Stimulated activated CD8-positive, alpha-beta memory T cell treated with anti-CD3 and anti-CD28 coated beads, Interleukin-7, amount 100 ng/mL, for 1 hour (primary cell): ENCODE measurements at places on chromosomes 1 and 21.

DNA sequence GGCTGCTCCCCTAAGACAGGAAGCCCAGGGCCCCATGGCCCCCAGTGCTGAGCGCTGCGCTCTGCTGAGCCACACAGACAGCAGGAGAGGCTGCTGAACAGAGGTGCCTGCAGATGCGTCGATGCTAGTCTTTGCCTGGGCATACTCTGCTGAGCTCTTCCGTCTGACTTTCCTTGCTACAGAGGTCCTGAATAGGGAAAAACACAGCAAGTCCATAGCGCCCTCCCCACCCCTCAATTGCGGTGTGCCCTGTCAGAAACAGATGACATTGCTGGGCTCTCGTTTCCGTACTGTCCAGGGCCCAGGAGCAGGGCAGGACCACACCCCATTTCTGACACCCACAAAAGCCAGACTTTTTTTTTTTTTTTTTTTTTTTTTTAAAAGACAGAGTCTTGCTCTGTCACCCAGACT lies 252.5 kb downstream of the SDCCAG8 start:
- no peak for DNase-seq

- no peak for DNase-seq
These were observed 310.6 kb downstream of the DISC1 start for GRCh38 chr1:231936983-231937775.

GRCh38 chr1:64848136-64848535 lies 103.3 kb downstream of the RAVER2 start:
- DNase-seq: no peak

DNA sequence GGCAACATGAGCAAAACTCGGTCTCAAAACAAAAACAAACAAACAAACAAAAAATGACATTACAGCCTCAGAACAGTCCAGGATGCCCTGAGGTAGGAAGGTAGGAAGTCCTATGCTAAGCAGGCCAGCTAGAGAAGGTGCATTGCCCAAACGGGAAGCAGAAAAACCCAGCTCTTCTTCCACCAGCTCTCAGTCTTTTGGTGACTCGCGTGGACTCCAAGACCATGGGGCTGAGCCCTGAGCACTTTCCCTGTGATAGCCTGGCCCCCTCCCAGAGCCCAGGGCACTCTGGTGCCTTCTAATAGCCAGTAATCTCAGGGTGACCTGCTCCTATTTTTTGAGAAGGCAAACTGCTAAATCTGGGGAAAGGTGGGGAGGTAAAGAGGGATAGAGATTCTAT lies 16.1 kb downstream of the PHLDA3 start:
- DNase-seq: no peak

GRCh38 chr1:15148004-15148403 lies 5.5 kb upstream of the TMEM51 start:
- no peak for DNase-seq

- DNase-seq: no peak
These were observed 45.5 kb downstream of the GNG12 start for GRCh38 chr1:67787746-67788145.

DNA sequence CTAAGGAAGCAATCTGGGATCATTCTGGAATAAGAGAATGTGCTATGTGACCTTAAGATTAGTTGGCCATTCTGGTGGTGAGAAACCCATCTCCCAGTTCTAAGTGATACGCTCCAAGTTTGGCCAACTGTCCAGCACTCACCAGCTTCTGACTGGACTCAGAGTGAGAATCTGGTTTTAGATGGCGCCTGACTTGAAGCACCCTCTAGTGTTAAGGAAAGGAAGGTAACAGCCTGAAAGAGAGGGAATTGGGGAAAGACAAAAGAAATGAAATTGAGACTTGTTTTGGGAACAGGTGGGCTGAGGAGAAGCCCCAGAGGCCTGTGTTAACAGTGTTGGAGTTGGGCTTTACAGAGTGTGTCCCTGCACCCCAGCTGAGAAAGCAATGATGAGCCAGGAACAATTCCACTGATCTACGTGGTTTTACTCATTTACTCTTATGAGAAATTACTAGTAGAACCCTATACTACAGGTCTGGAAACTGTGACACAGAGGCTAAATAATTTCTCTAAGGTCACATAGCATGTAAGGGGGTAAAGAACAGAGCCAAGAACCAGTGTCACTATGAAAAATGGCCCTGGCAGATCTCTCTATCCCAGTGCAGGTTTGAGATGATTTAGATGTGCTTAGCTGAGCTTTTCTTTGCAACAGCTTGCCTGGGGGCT lies 9.3 kb upstream of the FCAMR start:
- no peak for DNase-seq

GRCh38 chr21:29164323-29164942 lies 34.0 kb downstream of the MAP3K7CL start:
- DNase-seq: no peak

GRCh38 chr21:41246808-41247207 lies 69.8 kb upstream of the FAM3B start:
- DNase-seq: no peak

- DNase-seq: no peak
These were observed 366.4 kb upstream of the CXADR start for GRCh38 chr21:17146426-17146825.

GRCh38 chr1:21520899-21521716 lies 11.9 kb downstream of the ALPL start:
- no peak for DNase-seq

DNA sequence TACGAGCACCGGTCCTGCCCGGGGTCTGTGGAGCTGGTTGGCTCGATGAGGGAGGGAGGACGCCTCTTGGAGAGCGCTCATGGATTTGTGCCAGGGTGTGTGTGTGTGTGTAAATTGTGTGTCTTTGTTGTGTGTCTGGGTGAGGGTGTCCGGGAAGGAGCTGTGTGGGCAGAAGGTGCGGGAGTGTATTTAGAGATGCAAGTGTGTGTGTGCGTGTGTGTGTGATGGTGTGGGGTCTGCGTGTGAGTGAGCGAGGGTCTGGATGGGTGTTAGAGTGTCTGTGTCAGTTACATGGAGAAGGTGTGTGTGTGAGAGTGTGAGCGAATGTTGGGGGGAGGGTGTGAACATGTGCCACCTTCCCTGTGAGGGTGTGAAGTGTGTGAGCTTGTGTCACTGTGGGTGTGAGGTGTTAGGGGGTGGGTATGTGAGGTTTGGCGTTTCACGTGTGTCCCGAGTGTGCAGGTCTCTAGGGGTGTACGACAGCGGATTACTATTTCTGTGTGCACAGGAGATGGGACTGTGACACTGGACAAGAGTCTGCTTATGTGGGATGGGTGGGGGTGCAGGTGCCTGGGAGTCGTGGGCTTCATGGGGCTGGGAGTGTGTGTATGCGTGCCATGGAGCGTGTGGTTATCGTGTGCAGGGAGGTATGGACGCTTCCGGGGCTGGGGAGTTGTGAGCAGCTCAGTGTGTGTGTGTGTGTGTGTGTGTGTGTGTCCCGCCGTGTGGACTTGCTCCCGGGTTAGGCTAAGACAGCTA lies 880 bp downstream of the IGSF21 start:
- no peak for DNase-seq

GRCh38 chr1:47219590-47220220 lies 12.3 kb downstream of the TAL1 start:
- no peak for DNase-seq

DNA sequence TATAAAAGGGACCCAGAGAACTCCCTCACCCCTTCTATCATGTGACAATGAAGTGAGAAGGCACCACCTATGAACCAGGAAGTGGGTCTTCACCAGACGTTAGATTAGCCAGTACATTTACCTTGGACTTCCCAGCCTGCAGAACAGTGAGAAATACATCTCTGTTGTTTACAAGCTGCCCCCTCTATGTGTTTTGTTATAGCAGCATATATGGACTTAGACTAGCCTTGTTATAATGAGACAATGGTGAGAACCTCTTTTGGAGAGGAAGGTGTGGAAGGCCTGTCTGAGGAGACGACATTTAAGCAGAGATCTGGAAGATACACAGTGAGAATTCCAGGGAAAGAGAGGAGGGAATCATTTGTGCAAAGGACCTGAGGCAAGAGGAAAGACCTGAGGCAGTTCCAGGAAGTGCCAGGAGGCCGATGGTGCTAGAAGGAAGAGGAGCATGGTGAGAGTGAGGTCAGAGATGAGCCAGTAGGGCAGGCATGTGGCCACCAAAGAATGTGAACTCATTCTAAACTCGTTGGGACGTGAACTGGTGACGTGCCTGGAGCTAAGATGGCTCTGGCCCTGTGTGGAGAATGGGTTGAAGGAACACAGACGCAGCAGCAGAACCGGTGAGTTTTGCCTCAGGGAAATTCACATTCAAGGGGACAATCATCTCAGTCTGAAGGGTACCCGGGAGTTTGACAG lies 98.9 kb upstream of the IRF2BP2 start:
- no peak for DNase-seq

DNA sequence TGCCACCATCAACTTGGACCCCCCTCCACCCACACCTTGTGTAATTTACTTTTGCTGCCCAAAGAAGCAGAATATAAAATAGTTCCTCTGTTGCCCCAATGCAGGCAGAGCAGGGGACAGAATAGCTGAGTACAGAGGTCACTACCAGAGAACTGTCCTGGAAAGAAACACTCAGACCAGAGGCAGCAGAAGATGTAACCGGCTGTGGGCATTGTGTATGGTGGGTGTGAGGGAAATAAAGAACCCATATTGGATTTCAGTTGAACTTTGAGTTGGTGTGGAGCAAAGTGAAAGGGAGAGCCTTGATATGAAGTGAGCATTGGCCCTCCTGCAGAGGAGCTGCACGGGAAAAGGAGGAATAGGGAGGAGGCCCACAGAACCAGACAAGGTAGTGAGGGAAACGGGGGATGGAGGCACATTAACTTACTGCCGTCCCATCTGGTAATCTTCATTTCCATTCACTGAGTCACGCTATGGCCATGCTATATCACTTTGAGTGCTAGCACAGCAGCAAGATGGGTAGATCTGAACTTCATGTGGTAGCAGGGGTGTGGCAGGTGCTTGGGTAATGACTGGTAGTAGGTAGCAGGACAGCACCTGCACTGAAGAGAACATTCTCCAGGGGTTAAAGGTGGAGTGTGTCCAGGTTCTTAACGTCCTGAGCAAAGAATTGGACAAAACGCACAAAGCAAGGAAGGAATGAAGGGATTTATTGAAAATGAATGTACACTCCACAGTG lies 56.3 kb upstream of the FBXO28 start:
- DNase-seq: no peak

- DNase-seq: no peak
These were observed 22.1 kb downstream of the CCDC190 start for GRCh38 chr1:162838863-162839262.

DNA sequence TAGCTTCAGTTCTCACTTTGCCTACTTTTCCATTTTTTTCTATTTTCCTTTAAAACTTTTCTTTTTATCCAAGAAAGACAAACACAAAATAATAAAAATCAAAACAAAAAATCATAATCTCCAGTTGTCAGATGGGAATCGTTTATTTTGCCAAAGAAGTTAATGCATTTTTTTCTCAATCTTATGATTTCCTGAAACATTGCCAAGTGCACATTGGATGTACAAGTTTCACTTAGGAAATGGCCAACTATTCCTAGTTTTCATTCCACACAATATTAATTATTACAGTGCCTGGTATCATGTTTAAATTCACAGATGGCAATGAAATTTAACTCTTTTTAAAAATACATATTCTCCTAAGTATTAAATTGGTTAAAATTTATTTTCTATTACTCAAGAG lies 1050.5 kb downstream of the TTLL7 start:
- no peak for DNase-seq

DNA sequence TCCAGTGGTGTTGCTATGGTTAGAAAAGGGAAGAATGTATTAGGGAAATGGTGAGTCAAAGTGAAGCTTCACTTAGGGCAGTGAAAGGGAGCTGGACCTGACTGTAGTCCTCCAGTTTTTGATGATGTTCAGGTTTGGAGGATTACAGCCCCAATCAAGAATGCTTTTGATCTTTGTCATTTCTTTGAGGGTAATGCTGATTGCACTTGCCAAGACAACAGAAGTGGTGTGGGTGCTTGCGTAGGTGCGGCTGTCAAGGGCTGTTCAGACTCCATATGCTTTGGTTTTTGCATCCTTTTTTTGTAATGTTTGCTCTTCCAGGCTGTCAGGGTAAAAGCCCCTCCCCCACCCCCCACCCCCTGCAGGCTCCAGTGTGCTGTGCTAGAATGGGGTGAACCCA lies 38.9 kb downstream of the HHAT start:
- DNase-seq: no peak

GRCh38 chr1:24051206-24051945 lies 60.6 kb downstream of the MYOM3 start:
- DNase-seq: no peak

DNA sequence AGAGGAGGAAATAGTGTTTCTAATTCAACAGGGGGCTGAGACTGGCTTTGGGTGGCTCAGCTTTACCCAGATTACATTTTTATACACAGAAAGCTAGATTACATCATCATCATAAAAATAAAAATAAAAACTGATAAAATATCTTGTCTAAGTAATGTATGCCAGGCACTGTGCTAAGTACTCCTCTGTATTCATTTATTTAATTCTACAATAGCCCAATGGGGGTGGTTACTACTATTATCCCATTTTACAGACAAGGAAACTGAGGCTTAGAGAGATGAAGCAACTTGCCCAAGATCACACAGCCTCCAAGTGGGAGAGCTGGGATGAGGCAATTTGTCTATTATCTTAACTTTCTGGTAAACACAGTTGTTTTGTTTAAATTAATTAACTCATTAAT lies 62.3 kb upstream of the ECE1 start:
- DNase-seq: no peak

GRCh38 chr1:181430015-181430885 lies 53.1 kb upstream of the CACNA1E start:
- no peak for DNase-seq

DNA sequence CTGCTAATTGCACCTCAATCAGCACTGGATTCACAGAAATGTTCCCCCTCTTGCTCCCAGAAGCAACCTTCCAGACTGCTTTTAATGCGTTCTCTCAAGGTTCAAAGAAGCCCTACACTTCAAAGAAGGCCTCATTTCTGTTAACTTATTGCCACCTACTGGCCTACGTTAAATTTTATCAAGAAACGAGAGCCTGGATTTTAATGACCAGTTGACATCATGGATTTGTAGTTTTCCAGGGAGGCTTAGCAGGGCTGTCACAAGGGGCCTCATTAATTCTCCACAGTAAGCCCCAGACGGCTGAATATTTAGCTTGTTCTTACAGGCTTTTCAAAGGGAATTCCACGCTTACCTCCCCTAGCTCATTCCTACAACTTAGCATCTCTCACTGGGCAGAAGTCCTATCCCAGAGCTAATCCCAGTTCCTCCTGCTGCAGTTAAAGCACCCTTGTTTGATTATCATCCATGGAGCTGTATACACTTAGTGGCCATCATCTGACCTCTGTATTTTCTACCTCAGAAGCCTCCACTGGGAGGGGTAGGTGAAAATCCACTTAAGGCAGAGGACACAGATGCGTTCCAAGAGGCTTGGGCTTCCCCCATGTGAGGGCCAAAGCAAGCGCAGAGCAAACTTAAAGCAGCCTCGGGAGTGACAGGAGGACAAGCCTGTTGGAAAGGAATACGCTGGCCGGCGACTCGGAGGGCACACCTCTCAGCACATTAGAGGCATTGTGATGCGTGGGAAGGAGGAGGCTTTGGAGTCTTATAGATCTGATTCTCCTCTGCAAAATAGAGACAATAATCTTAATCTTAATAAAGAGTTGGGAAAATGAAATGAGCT lies 32.2 kb upstream of the CYP4X1 start:
- no peak for DNase-seq
